ENCODE measurements at places on chromosomes 13 and 19. TPM values are rescaled to one million over a fixed set of nuclear protein-coding genes. Genes with fewer than 3 reads are reported as not detected.

GRCh38 chr13:89899302-89900103 is 1448.0 kb upstream of the MIR17HG start:
- DNase-seq, result no peak

DNA sequence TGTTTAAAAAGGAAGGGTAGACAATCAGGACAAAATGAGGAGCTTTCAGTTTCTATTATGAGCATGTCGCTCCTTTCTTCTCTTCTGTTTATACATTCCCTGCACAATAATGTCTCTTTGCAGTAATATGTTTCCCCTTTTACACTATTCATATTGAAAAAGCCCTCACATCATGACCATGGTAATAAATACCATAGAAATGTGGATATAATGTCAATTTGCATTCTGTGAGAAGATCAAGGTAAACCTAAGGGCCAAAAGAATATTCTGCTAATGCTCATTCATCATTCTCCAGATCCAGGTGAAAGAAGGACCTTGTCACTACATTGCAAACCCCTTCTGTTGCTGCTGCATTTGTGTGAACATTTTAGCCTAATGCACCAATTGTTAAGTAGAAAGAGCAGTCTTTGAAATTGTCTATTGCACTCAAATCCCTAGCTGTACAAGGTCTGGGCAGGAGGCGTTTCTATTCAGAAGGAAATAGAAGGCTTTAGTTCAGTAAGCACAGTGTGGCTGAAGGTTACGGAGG is 117.6 kb upstream of the SOX21 start:
- no peak for DNase-seq

DNA sequence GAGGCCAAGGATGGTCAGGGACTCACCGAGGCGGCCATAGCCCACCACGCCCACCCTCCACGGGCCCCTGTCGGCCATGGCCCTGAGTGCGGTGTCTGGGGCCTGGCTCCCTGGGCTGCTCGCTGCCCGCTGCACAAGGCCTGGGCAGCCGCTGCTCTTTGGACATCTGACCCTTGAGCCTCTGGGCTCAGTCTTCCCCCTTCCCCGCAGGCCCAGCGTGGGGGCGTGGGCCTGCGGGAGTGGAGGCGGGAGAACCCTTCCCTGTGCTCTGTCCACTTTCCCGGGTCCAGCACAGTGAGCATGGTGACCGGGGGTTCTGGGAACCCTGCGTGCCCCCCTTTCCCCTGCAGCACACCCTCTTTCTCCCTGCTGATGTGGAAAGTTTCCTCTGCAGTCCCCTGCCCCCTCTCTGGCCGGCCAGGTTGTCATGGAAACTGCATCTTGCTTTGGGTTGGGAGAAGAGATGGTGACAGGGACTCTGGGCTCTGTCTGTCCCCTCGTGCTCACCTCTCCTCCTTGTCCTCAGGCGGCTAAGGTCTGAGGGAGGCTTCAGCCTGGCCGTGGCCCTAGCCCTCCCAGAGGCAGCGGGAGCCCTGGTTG is at the start of gene ASPDH:
Gene ASPDH (minus strand): TSS at position 168 of the 600 bp plus-strand sequence. CDS start 90 bp downstream, at position 78.
- no peak for DNase-seq

AMER2 gene
- total RNA-seq, result 143 TPM

DNA sequence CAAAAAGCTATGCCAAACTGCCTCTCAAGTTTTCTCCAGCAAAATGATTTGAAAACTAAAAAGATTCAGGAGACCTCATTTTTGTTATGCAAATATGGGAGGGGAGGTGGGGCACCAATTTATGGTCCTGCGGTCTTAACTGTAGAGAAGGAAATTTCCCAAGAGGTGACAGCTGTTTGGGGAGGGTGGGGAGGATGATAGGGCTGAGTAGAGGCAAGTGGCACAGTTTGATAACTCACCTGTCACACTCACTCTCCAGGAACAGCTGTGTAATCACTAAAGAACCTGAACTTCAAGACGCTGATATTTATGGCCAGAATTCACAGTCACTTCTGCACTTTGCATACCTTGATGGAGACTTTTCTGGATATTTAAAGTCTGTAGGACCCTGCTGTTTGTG is 232.9 kb upstream of the STARD13 start:
- DNase-seq, result no peak

- DNase-seq, result no peak
These were observed 23.1 kb downstream of the KLF2 start for GRCh38 chr19:16347706-16348105.

GJB2 gene
- total RNA-seq, result 5.3 TPM

C19orf73 gene
- 1.2 TPM for total RNA-seq

SLC17A7 gene
- total RNA-seq, result 13.9 TPM

- no peak for DNase-seq
These were observed 64.6 kb downstream of the SLC7A1 start for GRCh38 chr13:29530901-29531300.

DNA sequence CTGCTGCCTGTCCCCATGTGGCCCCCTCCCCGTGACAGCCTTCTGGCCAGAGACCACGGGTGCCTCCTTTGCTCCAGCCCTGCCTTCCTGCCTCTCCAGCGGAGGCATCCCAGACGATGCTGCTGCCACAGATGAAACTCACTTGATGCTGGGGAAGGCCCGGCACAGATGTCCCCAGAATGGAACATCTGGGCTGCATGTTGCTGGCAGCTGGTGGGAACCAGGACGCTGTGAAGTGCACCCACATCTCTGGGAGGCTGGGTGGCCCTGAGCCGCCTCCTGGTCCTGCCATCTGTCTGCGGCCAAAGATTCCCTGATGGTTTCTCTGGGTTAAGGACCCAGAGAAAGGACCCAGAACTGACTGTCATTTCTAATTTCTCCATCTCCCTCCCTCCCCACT is 51.9 kb upstream of the PTPRS start:
- DNase-seq, result no peak

PPP1R13L gene
- total RNA-seq, result under 0.01 TPM

GRCh38 chr13:98632961-98633360 is 56.1 kb upstream of the STK24 start:
- no peak for DNase-seq

PRODH2 gene
- total RNA-seq, result not detected
